Fibroblast of mammary gland (primary cell): ENCODE measurements at places on chromosomes 6 and 20.

- DNase-seq: peak; percentile 67
Measured at GRCh38 chr6:80508885-80509630, 402.6 kb downstream of the BCKDHB start.

DNA sequence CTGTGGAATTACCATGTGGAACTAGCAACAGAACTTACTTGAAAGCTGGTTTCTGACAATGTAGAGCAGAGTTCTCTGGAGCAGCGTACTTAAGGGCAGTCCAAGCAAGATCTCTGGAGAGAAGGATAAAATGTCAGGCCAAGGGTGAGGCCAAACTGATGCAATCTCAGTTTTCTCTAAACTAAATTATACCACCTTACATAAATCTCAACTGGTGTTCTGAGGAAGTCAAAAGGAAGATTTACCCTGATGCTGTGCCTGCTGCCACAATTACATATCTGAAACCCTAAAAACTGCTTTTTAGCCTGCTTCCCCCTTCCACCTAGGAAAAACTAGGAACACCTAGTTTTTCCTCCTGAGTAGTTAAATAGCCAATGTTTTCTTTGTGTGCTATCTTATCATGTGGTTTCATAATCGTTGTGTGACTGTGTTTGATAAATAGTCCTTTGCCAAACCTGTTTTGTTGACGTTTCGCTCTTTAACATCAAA, 28.1 kb downstream of the NCOA7 start:
- DNase-seq: peak; percentile 34

DNA sequence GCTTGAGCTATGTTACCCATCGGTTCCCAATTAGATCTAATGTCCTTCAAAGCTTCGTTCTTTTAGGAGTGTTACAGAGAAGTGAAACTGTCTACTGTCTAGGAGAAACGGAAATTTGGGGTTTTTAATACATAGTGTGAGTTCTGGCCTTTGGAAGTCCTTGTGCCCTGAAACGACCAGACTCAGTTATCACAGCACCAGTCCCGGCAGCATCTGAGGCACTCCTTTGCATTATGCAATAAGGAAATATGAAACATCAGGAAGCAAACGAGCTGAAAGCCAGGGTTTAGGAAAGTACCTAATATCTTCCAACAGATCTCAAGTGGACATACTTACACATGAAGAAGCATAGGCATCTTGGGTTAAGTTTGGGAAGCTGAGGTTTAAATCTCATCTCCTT, 61.8 kb upstream of the ADGRF1 start:
- peak; percentile 31 for DNase-seq

GRCh38 chr6:14108571-14109410, 8.8 kb upstream of the CD83 start:
- DNase-seq: no peak

- DNase-seq: no peak
Measured at GRCh38 chr6:3220366-3220765, 7.1 kb downstream of the TUBB2B start.

- DNase-seq: no peak
Measured at GRCh38 chr6:134979142-134979541, 29.2 kb upstream of the ALDH8A1 start.

GRCh38 chr6:81194374-81194773, 558.1 kb downstream of the TENT5A start:
- no peak for DNase-seq

DNA sequence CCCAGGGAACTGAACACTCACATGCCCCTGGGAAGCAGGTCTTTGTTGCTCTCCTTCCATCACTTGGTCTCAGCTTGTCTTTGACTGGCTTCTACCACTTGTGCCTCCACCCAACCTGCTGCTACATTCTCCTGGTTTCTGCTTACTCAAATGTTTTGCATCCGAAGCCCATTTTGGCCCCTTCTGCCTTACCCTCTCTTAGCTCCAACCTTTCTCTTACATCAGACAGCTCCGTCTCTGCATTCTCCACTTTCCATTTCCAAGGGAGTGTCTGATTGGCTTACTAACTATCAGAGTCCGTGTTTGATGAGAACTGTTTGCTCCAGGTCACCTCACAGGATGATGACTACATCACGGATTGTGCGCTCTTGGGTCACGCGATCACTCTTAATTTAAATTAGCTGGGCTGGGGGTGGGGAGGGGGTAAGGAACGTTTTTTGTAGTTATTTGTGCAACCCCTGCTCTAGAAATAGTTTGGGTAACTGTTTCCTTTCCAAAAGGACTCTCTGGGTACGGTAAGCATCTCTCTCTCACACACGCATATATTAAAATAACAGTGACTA, 844 bp upstream of the ABRACL start:
- DNase-seq: peak; percentile 69

DNA sequence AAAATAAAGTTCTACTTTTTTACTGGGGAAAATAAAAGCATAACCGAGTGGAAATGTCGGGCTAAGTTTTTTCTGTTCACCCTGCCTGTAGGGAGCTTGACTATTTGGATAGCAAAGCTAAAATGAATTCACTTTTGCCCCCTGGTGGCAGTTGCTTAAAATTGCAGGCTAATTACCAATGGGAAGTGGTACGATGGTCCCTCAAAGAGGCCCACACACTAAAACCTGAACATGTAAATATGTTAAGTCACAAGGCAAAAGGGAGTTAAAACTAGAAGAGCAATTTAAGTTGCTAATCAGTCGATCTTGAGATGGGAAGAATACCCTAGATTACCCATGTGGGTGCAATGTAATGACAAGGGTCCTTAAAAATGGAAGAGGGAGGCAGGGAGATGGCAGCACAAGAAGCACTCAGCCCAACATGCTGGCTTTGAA, 916 bp upstream of the SUN5 start:
- DNase-seq: peak; percentile 25

GRCh38 chr20:62136283-62137091, 6.7 kb downstream of the PSMA7 start:
- peak; percentile 73 for DNase-seq

DNA sequence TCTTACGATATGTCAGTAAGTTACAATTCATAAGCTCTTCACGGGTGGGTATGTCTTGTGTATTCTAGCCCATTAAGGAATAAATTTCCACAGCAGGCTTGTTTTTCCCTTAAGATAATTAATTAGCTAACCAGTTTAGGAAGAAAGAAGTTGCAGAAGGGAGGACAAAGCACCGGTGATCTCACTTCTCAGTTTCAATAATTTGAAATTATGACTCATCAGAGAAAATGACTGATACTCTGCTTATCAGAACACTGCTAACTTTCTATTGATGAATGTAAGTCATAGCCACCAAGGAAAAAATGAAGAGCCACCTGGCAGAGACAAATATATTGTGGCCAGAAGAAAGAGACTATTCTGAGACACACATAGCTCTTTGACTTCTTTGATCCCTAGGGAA, 35.0 kb upstream of the ENTPD6 start:
- no peak for DNase-seq

DNA sequence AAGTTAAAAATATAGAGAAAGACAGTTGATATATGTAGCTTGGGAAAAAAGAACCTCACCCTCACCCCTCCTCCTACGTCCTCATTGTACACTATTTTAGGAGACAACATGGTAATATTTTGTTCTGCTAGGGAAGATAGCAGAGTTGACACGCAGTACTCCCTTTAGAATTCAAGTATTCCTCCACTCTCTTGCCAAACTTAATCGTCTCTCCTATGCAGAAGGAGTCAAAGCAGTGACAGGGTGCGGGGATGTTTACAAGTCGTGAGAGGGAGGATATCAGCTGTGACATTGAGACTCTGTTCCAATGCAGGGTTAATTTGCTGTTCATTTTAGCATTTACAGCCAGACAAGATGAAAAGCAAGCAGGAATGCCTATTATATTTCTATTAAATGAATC, 97.5 kb downstream of the SOBP start:
- DNase-seq: no peak

DNA sequence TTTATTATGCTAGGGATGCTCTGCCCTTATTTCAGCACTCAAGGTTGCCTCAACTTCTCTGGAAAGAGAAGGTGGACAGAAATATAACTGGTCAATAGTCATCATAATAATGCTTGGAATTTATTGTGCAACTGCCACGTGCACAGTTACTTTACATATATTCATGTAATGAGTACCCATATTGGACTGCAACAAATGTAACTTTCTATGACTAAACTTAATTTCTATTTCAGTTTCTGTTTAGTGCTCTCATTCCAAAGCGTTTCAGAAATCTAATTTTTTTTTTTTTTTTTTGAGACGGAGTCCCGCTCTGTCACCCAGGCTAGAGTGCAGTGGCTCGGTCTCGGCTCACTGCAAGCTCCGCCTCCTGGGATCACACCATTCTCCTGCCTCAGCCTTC, 28.3 kb upstream of the CD83 start:
- no peak for DNase-seq

DNA sequence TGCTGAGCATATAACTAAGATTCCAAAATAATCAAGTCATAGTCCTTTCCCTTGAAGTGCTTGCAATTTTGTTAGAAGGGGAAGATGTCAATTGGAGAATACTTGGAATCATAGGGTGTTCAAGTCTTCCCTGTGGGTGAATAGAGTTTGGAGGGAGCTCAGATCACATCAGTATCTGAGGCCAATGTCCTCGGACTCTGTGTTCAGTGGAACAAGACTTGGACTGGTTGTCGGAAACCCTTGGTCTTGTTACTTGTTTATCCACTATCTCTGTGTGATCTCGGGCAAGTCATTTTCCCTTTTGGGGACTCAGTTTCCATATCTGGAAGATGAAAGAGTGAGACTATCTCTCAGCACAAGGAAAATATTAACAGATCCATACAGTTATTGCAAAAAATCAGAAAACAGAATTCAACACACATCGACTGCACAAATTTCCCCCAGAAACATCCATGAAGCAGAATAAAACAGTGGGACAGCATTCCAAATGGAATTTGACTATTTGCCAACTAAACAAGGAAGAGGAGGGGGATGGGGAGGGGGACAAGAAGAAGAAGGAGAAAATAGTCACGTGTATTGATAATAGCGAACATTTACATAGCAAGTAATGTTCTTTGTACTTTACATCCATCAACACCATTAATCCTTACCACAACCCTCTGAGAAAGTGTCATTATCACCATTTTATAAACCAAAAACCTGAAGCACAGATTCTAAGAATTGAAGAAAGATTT, 3.9 kb upstream of the EDEM2 start:
- no peak for DNase-seq

GRCh38 chr6:3506751-3507383, 50.0 kb upstream of the SLC22A23 start:
- DNase-seq: no peak

DNA sequence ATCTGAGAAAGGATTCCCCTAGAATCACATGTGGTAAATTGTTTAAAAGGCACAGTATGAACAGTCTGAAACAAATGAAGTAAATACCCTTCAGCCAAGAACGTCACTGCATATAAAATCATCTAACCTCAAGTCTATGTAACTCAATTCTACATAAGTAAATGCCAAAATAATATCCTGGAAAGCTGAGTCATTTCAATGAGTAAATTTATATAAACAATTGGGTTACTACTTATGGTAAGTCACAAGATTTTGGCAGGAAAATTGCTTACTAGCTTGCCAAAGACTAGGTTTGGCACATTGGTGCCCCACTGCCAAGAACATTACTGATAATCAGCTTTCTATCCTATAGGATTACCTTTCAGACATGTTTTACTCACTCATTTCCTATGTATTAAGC, 8.4 kb downstream of the GMDS start:
- DNase-seq: peak; percentile 97

- DNase-seq: no peak
Measured at GRCh38 chr20:62651285-62652021, 9.2 kb downstream of the SLCO4A1 start.

GRCh38 chr20:59013031-59013951, 5.9 kb upstream of the TUBB1 start:
- DNase-seq: no peak

- no peak for DNase-seq
Measured at GRCh38 chr6:118578617-118579016, 30.5 kb downstream of the PLN start.
